Testis (tissue), 5 donors: ENCODE measurements at places on chromosomes 16 and 17. TPM values are rescaled to one million over a fixed set of nuclear protein-coding genes. Genes with fewer than 3 reads are reported as not detected.

The SYNGR3 gene
- 33.5 TPM for total RNA-seq

The SLC5A11 gene
- 0.39 TPM for total RNA-seq

The RNF222 gene
- total RNA-seq, result not detected

DNA sequence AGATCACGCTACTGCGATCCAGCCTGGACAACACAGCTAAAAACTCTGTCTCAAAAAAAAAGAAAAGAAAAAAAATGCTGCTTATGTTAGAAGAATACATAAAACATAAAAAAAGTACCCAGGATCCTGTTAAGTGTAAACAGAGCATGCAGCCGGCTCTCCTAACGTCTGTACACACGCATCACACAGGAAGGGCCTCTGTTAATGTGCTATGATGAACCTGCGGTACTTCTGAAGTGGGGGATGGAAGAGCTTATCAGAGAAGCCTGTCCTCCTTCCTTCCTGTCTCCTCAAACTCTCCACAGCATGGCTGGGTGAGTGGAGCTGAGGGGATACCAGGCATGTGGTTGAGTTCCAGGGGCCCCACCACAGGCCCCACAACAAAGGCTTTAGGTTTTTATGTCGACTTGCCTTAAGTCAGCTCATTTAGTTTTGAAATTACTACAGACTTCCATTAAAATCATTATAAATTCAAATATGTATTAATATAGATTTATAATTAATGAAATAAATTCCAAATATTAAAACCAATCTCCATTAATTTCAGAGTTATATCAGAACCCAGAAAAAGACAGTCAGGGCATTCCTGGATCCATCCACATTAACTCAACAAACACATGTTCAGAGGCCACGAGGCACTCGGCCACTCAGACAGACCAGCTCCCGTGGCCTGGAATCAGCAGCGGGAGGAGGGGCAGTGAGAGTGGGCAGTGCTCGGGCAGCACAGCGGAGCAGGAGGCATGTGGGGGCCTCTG lies 11.7 kb downstream of the CCDC57 start:
- DNase-seq, result no peak

- no peak for DNase-seq
Observed at GRCh38 chr16:12802048-12802447, 1.6 kb downstream of the CPPED1 start.

- DNase-seq, result no peak
Observed at GRCh38 chr16:85988723-85989313, 89.9 kb downstream of the IRF8 start.
